Posterior vena cava (tissue), 2 donors: ENCODE measurements at places on chromosomes 7 and 10.

GRCh38 chr10:121148921-121149320, 297.8 kb downstream of the WDR11 start:
- DNase-seq = no peak

- DNase-seq = peak; percentile 89
Observed at GRCh38 chr7:74453322-74454011, at the start of gene GTF2IRD1. Gene GTF2IRD1, plus strand, starts transcription at chr7:74453906. Its CDS starts 54,175 bp downstream, at chr7:74508081.

GRCh38 chr7:136102881-136103280, 125.7 kb upstream of the MTPN start:
- DNase-seq = peak; percentile 24

GRCh38 chr10:127012071-127012768, 107.0 kb downstream of the DOCK1 start:
- DNase-seq = no peak

DNA sequence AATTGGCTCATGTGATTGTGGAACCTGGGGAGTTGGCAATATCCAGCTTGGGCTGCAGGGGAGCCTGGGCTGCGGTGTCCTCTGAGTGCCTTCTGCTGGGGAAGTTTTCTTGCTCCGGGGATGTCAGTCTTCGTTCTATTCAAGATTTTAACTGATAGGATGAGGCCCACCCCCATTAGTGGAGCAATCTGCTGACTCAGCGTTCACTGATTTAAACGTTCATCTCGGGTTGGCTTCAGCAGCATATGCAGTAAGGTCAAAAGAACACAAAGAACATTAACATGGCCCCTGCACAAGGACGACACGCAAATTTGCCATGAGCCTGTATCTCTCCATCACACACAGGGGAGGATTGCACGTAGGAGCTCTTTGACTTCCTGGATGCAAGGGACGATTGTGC, 360.6 kb upstream of the ADARB2 start:
- DNase-seq = no peak

- no peak for DNase-seq
Observed at GRCh38 chr10:124174071-124174566, 80.7 kb upstream of the CHST15 start.

GRCh38 chr10:103481974-103482531, 3.0 kb upstream of the CALHM3 start:
- no peak for DNase-seq

GRCh38 chr10:118564652-118565051, 30.8 kb downstream of the PRLHR start:
- no peak for DNase-seq

- no peak for DNase-seq
Observed at GRCh38 chr7:98285157-98286092, 3.9 kb downstream of the BRI3 start.

- no peak for DNase-seq
Observed at GRCh38 chr7:152402384-152403250, 33.2 kb downstream of the KMT2C start.

- no peak for DNase-seq
Observed at GRCh38 chr10:27995311-27995710, 3.6 kb downstream of the ODAD2 start.

DNA sequence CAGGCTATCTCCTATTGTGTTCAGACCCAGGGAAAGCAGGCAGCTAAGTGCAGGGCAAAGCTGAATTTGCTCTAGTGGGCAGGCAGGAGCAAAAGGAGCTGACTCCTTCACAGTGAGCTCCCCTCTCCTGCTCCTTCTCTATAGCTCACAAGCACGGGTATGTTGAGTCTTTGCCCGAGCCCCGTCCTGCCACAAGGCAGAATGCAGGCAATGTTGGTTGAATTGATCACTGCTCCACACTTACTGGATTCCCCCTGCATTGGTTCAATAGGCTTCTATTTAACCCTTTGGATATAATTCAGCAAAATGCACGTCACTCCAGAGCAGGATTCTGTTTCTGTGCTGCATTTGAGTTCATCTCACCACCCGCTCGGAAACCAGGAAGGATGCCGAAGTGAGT, 16.2 kb upstream of the C10orf90 start:
- no peak for DNase-seq

DNA sequence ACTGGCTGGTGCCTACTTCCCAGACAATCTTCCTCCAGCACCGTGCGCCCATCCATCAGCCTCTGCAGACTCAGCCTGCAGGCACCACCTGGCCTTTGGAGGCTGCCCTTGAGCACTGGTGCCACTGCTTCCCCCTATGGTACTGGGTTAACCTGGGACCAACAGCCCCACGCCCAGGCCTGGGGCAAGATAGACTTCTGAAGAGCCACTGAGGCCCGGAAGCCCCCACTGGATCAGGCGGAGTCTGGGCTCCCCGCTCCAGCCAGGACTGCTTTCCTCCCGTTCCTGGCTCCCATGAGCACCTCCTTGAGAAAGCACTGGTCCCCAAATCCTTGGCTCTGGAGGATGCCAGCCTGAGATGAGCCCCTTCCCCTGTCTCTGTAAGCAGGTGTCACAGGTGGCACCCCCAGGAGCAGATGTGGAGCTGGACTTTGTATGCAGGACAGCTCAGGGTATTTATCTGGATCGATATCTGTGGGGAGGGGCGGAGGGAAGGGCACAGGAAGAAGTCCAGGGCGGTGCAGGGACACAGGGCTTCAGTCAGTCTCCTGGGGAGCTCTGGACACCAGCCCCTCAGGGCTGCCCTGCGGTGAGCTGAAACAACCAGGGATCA, 206.5 kb upstream of the PPP2R2D start:
- DNase-seq = peak; percentile 51

GRCh38 chr10:116961406-116962251, 43.4 kb downstream of the SHTN1 start:
- DNase-seq = no peak

- DNase-seq = peak; percentile 64
Observed at GRCh38 chr10:132527339-132528063, 10.1 kb upstream of the INPP5A start.

- peak; percentile 76 for DNase-seq
Observed at GRCh38 chr7:50092579-50093491, at the start of gene ZPBP. Gene ZPBP, minus strand, starts transcription at chr7:50093246. Its CDS starts 52 bp downstream, at chr7:50093194.

DNA sequence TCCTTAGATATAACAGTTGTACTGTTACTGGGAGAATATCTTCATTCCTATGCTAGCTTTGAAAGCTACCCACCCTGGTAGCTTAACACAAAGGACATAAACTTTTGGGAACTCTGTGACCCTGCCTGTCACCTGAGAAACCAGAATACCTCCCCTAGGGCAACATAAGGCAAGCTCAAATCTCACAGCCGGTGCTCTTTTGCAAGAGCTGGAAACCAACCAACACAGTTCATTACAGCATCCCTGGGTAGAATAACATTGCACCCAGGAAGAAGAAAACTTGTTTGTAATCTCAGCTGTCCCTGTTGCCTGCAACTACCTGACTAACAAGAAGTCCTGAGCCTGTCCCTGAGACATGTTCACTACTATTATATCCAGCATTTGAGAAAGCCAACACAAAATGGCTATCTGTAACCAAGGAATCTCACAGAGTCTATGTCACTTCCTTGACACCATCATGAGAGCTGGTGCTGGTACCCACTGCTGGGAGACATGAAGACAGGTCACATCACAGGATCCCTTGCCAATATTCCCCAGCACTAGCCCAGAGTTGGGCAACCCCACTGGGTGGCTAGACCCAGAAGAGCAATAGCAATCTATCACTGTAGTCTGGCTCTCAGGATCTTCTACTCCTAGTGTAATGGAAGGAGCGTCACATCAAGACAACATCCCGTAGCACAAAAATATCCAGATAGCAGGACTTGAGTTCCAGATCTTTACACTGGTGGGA, 31.3 kb downstream of the AKR1C3 start:
- DNase-seq = no peak

DNA sequence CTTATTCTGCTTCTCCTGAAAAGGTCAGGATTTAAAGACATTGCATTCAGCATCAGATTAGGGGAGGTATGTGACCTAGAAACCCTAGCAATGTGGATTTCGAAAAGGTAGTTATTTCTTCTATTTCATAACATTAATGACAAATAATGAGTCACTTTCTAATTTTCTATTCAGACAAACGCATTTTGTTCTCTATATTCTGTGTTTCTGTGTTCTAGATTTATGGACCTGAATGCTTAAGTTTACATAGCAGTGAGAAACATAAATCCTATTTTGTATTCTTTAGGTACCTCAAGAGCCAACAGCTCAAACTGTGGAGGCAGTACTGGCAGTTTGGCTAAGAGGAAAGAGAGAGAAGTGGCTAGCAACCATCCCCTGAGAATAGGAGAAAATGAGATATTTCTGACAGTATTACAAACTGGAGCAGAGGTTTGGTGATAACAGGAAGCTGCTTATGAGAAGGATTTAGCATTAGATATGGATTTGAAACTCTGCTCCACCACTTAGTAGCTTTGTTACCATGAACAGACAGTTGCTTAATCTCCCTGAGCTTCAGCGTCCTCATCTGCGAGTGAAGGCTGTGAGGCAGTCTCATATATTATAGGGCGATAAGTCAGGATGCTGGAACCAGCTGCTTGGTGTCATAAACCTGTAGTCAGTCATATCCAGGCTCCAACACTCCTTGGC, 28.2 kb downstream of the CDK14 start:
- no peak for DNase-seq

- no peak for DNase-seq
Observed at GRCh38 chr10:116472891-116473290, 45.2 kb downstream of the PNLIPRP3 start.

DNA sequence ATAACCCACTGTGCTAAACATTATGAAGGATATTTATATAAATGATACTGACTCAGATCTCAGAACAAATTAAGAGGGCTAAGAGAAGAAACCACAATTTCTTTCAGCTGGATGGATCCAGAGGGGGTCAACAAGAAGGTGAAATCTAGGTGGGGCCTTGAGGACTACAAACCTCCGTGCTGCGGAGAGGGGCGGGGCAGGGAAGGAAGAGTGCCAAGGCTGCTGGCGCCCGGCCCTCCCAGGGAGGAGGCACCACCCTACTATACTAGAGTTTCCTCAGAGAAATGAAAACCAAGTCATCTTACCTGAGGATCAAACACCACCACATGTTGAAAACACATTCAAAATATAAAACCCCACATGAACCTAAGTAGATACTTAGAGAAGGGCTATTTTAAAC, 29.3 kb upstream of the CRYGN start:
- no peak for DNase-seq

DNA sequence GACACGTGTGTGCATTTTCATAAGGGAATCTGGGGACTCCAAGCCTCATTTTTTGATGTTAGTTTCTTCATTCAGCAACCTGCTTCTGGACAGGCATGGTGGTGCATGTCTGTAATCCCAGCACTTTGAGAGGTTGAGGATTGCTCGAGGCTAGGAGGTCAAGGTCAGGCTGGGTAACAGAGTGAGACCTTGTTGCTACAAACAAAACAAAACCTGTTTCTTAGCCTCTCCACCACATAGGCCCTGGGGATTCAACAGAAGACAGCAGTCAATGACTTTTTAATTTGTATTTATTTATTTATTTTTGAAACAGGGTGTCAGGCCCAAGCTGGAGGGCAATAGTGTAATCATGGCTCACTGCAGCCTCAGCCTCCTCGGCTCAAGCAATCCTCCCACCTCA, 6.9 kb upstream of the CYTH3 start:
- DNase-seq = no peak

DNA sequence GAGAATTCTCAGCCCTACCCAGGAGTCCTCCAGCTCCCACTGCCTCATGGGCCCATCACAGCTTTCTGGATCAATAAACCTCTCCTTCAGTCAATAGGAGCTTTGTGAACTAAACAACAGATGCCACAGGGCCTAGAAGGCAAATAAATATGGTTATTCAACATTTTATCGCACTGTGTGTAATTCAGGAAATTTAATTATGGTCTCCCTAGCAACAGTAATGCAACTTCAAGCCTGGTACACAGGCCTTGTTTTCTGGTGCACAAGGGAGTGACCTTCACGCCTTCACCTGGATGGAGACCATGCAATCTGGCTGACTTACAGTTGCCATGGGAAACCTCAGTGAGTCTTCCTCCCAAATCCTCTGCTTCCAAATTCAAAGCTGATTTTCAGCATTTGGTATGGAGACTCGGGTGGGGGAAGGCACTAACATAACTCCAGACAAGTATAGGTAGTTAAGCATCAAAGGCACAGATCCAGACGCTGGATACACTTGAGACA, 441.0 kb upstream of the NPVF start:
- DNase-seq = no peak

GRCh38 chr7:76069238-76069638, 21.3 kb downstream of the MDH2 start:
- DNase-seq = no peak

DNA sequence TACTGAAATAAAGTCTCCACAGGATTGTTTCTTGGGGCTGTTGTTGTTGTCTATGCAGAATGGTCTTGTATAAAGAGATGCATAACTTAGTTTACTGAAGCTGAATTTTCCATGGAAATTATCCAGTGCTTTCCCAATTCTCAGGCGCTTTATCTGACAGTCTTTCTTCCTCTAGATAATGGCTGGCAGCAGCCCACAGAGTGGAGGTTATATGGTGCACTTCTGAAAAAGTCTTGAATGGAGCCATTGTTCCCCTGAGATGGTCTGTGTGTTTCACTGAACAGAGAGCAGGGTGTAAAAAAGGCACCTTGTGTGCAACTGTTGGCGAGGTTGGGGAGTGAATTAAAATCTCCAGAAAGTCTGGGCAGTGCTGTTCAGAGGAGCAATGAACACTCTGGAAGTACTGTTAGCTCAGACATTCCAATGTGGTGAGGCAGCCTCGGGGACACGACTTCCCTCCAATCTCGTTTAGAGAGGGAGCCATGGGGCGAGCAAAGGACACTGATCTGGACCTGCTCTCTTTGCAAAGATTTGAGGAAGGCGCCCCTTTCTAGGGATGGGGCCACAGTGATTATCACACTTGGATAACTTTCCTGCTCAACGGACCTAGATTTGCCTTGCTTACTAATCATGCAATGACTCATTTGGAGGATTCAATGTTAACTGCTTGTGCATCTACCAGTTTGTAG, 2.0 kb upstream of the PLCE1 start:
- DNase-seq = peak; percentile 86

- DNase-seq = no peak
Observed at GRCh38 chr10:62374862-62375710, 917 bp downstream of the ZNF365 start.

GRCh38 chr7:139600306-139600705, 76.8 kb downstream of the CLEC2L start:
- no peak for DNase-seq

DNA sequence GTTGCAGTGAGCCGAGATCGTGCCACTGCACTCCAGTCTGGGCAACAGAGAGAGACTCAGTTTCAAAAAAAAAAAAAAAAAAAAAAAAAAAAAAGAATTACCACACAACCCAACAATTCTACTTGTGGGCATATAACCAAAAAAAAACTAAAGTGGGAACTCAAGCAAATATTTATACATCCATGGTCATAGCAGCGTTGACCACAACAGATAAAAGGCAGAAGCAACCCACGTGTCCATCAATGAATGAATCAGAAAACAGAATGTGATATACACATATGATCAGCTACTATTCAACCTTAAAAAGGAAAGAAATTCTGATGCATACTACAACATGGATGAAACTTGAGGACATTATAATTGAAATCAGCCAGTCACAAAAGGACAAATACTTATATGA, 179.3 kb upstream of the NEBL start:
- no peak for DNase-seq
